DMS79 (cell line): ENCODE measurements at places on chromosomes 5 and 9.

- DNase-seq: no peak
Measured at GRCh38 chr9:108259917-108260675, 595.7 kb downstream of the ACTL7B start.

DNA sequence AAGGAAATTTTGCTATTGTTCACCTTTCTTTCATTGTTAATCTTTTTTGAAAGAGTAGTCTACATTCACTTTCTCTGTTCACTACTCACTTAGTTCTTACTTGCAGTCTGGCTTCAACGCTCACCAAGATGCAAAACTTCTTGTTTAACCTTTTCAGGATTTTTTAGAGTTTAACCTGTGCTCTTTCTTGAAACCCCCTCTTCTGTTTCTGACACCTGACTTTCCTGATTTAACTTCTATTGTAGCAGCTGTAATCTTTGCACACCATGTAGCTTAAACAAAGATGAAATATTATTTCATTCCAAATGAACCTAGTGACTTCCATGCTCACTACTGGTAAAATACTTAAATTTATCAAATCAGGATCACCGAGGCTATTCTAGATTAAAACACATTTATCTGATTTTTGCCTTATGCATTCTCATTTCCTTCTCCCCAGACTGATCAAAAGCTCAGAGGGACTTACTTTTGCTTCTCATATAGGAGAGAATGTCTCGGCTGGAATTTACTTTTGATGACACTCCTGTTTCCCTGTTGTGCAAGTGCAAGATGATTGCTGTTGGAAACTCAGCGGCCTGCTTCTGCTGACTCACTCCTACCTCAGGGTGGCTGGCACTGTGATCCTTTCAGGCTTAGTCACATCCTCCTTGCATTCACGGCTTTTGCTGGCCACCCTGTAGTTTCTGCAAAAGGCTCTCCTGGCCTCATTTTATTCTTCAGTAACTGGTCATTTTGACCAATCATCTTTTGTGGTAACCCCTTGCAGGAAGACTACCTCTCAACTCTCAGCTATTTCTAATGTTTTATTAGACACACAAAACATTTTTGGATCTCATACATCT lies 109.3 kb upstream of the IFNE start:
- no peak for DNase-seq

GRCh38 chr5:88269222-88269771 lies 652 bp upstream of the TMEM161B start:
- no peak for DNase-seq

- DNase-seq: no peak
Measured at GRCh38 chr5:157308836-157309465, 43.0 kb downstream of the CYFIP2 start.

DNA sequence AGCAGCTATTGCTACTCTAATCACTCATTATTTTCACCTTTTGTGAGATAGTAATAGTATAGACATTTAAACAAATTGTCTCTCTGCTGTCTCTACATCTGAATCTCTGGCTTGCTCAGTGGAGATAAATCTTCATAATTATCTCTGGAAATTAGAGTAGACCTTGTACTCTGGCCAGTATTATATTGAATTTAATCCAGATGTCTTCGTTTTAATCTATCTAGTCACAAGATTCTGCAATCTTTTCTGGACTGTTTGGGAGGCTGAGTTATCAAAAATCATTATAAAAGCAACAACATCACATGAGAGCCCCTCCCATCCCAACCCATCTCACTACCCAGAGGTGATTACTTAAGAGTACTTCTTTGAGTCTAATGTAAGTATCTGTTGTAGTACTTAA lies 19.0 kb downstream of the ARHGAP26 start:
- no peak for DNase-seq

DNA sequence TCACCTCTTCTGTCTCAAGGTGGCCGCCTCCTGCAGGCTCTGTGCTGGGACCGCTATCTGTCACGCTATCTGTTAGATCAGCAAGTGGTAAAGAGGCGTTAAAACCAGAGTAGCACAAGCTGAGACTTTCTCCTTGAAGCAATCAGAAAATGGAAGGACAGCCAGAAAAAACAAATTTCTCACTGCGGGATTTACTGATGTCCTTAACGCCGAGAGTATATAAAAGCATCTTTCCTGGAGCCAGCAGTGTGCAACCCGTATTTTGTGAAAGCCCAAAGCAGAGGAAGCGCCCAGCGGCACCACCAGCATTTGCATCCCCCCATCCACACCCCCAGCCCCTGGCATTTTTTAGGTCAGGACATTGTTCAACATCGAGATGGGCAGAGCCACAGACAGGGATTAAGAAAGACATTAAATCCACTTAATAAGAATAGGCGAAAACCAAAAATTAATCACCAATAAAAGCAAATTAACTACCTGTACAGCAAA lies 48.6 kb downstream of the DUSP1 start:
- DNase-seq: no peak

DNA sequence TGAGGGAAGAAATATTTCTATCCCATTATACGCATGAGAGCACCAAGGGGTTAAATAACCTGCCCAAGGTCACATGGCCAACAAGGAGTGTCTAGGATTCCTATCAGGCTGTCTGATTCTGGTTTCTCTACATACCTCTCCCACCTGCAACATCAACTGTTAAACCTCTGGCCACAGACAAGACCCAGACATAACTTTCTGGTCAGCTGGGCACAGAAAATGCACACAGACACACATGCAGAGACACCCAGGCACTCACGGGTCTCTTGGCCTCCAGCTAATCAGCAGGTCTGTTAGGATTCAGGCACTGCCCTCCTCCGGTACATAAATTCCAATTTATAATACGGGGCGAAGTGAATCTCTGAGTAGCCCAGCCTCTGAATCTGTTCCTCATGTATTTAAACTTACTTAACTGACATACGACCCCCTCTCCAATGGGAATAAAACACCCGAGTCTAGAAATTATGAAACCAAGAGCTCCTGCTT lies 1.5 kb downstream of the SEPTIN8 start:
- no peak for DNase-seq

GRCh38 chr9:21729648-21730047 lies 72.8 kb upstream of the MTAP start:
- DNase-seq: no peak

DNA sequence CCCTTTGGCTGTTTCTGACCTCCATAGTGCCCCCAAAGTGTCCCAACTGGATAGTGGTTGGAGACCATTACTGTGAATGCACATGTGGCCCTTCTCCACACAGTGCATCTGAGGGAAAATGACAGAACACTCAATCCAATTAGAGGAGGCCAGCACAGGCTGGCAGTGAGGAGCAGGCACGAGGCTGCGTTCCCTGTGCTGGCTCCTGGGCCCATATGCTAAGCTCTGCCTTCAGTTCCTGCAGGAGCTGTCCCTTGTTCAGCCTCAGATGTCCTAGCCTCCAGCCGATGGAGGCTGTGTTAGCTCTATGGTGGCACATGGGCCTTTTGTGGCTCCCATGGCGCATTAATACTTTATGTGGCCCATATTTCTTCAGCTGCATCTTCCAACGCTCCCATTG lies 35.8 kb downstream of the ALG2 start:
- DNase-seq: no peak
